ENCODE measurements at places on chromosomes 1 and 21.

- no peak for DNase-seq
Measured at GRCh38 chr1:213568929-213569815, 418.6 kb upstream of the PROX1 start.

- no peak for DNase-seq
Measured at GRCh38 chr1:242828199-242828598, 303.7 kb upstream of the PLD5 start.

- no peak for DNase-seq
Measured at GRCh38 chr1:82565146-82565545, 764.4 kb downstream of the ADGRL2 start.

DNA sequence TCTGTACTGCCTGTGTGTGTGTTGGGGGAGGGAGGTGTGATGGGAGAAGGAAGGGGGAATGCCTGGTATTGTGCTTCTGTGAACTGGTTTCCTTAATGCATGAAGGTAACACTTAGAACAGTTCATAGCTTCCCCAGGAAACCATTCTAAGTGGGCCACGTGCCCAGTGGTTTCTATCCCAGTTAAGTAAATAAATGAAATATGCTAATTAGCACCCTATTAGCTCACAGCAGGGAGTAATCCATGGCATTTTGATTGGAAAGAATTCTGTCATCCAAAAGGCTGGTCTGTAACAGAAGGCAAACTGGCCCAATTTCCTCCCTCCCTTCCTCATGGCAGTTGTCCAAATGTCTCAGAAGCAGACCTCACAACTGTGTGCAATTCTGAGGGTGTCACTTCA, 199.3 kb downstream of the TTLL7 start:
- DNase-seq: no peak

- no peak for DNase-seq
Measured at GRCh38 chr1:7448986-7449385, 322.1 kb upstream of the VAMP3 start.

GRCh38 chr1:65147424-65148177, 402 bp upstream of the AK4 start:
- DNase-seq: no peak

GRCh38 chr1:214362188-214362882, 81.4 kb downstream of the SMYD2 start:
- no peak for DNase-seq

DNA sequence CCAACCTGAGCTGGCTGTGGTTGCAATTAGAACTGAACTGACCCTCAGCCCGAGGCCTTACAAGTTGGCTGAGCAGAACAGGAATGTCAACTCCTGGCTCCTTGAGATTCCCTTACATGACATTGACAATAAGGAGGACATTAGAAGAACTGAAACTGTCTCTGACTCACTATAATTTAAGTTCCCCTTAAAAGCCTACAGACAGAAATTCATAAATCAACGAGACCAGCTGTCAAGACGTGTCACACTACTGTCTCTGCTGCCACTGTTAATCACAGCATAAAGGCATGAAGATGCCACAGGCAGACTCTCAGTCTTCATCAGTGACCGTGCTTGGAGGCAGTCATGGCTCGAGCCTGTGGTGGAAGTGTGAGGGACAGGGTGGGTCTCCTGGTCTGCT, 168.8 kb downstream of the GABPA start:
- DNase-seq: no peak

GRCh38 chr1:18722270-18722669, 91.6 kb downstream of the PAX7 start:
- DNase-seq: no peak

GRCh38 chr1:244730153-244730933, 77.4 kb downstream of the DESI2 start:
- DNase-seq: peak; percentile 2

DNA sequence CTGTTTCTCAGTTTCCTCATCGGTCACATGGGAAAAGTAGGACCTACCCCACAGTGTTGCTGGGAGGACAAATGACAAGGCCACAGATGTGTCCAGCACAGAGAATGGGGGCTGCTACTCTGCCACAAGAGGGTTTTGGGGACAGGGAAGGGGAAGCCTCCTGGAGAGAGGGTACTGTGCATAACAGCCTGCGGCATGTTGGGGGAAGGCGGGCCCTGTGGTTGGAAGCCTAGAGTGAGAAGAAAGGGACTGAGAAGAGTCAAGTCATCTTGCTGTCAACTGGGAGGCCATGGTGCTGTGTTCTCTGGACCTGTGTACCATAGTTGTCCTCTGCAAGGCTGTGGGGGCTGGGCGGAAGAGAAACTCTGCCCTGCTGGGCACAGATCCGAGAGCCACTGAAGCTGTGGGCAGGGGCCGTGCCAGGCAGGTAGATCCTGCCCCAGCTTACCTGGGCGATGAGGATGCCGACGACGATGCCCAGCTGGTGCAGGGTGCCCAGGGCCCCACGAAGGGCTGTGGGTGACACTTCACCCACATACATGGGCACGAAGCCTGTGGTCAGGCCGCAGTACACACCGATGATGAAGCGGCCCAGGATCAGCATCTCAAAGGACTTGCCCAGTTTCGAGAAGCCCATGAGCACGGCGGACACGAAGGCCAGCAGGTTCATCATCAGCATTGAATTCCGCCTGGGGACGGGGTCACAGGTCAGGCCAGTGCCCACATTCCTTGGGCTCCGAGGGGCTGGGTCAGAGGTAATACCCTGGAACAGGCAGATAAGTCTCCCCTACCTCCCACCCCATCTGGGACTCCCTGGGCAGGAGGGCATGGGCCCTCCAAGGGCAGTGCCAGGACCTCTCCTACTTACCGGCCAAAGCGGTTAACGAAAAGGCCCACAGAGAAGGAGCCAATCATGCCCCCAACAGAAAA, 28.2 kb downstream of the SLC2A1 start:
- no peak for DNase-seq

GRCh38 chr1:195897076-195897475, 711.2 kb downstream of the KCNT2 start:
- no peak for DNase-seq

GRCh38 chr1:198088360-198089071, 68.3 kb upstream of the NEK7 start:
- DNase-seq: no peak

DNA sequence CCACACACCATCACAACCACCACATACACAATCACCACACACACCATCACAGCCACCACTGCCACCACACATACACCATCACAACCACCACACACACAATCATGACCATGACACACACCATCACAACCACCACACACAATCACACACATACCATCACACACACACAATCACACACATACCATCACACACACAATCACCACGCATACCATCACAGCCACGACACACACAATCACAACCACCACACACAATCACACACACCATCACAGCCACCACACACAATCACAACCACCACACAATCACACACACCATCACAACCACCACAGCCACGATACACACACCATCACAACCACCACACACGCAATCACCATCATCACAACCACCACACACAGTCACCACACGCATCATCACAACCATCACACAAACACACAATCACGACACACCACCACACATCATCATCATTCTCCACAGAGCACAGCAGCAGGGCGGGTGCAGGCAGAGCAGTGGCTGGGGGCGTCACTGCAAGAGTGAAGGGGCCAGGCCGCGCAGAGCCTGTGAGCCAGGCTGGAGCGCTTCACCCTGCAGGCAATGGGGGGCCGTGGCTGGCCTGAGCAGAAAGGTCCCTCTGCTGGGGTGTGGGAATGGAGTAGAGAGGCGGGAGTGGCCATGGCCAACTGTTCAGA, 32.6 kb downstream of the CDCP2 start:
- no peak for DNase-seq

GRCh38 chr1:172754609-172755008, 95.7 kb downstream of the FASLG start:
- no peak for DNase-seq

DNA sequence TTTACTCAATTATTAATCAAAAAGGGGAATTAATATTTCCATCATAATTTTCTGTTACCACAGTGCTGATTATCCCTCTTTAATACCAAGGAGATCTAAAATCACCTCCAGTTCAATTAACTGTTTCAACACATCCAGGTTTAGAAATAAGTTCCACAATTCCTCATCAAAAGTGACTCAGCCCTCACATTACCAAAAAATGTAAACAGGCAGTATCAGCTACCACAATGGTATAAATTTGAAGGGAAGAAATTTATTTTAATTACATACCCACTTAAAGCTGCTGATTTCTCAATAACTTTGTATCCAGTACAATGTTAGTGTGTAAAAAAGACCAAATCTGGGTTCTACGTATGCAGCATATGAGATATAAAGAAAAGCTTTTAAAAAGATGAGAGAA, 51.9 kb downstream of the EIF4G3 start:
- DNase-seq: no peak

DNA sequence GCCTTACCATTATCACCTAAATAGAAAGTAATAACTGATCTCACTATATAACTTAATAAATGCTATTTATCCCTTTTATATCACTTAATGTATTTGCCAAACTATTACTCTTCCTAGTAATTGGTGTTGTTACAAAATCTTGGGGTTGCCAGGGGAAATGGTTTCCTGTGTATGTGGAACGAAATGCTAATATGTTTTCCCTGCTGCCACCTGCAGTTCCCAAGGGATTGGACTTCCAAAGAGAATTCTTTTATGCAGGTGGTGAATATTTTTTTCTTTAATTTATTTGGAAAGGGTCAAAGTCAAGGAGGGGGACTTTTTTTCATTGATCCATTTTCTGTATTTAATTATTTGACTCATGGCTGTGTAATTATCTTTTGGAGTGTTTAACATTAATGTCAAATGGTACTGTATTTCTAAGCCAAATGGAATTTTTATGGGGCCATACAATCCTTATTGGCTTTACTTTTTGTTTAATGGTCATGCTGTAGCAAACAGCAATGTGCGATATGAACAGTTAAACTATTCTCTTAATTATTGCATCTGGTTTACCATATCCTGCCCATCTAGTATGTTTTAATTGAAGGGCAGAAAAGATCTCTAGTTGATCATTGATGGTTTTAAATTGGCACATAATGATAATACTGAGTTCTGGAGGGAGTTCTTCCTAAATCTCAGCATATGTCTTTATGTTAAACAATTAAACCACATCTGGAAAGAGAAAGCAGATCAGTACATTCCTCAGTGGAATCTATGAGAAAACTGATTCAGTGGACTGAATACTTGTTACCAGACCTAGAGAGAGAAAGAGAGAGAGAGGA, 486.3 kb downstream of the TTLL7 start:
- no peak for DNase-seq

- no peak for DNase-seq
Measured at GRCh38 chr1:230231774-230232145, 164.7 kb downstream of the GALNT2 start.

DNA sequence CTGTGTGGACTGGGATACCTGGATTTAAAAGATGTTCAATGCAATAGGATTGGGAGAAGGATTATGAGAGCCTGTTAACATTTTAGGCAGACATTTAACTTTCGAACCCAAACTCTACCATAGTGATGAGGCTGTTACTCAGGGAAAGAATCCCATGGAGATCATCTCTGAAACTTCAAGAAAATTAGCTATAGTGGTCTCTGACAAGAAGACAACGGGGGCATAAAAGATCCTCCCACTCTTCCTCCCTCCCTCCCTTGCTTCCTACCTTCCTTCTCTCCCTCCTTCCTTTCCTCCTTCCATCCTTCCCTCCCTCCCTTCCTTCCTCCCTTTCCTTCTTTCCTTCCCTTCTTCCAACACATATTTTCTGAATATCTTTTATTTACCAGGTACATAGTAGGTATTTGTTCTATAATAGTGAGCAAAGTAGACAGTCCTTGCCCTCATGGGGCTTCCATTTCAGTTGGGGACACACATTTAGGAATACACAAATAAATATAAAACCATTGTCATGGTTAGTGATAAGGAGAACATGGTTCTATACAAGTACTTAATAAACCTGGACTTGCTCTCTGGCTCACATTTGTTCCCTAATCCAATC, 143.2 kb downstream of the ATP6V1G3 start:
- DNase-seq: no peak

DNA sequence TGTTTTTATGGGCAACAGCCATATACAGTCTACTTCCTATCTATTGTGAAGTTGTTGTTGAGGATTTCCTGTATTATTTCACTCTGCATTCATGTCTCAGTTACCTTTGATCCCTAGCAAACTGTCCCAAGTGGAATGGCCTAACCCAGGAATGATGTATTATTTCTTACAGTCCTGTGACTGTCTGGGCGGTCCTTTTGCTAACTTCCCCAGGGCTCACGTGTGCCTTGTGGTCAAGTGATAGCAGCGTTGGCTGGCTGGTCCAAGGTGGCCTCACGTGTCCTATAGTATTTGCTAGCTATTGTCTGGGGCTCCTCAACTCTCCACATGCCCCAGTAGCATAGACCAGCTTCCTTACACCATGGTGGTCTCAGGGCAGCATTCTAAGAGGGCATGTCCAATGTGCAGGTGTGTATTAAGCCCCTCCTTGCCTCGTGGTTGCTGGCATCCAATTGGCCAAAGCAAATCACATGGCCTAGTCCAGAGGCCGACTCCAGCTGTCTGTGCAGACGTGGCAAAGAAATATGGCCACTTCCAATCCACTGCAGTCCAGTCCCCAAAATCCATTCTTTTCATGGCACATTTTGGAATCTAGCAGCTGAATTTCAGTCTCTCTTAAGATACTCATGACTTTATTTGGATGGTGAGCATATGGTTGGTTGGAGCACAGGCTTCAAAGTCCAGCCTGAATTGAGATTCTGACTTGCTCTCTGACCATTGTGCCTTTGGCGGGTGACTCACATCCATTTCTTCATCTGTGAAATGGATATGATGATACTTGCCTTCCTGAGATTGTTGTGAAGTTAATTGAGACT, 94.1 kb downstream of the GALNT2 start:
- no peak for DNase-seq

- no peak for DNase-seq
Measured at GRCh38 chr1:175220853-175221556, 28.4 kb upstream of the KIAA0040 start.

DNA sequence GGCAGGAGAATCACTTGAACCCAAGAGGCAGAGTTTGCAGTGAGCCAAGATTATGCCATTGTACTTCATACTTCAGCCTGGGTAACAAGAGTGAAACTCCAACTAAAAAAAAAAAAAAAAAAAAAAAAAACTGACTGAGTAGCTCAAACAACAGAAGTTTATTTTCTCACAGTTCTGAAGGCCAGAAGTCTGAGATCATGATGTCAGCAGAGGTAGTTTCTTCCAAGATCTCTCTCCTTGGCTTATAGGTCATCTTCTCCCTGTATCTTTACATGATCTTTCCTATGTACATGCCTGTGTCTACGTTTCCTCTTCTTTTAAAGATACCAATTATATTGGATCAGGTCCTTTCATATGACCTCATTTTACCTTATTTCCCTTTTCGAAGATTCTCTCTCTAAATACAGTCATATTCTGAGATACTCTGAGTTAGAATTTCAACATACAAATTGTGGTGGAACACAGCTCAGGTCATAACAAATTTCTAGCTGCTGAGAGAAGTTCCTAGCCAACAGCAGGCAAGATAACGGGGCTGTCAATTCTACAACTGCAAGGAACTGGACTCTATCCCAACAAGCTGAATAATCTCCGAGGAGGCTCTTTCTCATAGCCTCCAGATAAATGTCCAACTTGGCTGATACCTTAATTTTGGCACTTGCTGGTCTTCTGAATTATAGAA, 187.7 kb upstream of the ADAMTS5 start:
- no peak for DNase-seq

- DNase-seq: no peak
Measured at GRCh38 chr21:45504021-45504515, 38.2 kb downstream of the SLC19A1 start.
